ENCODE measurements at places on chromosomes 6 and 20.

GRCh38 chr6:125114248-125114858 lies 39.2 kb upstream of the TPD52L1 start:
- no peak for DNase-seq

DNA sequence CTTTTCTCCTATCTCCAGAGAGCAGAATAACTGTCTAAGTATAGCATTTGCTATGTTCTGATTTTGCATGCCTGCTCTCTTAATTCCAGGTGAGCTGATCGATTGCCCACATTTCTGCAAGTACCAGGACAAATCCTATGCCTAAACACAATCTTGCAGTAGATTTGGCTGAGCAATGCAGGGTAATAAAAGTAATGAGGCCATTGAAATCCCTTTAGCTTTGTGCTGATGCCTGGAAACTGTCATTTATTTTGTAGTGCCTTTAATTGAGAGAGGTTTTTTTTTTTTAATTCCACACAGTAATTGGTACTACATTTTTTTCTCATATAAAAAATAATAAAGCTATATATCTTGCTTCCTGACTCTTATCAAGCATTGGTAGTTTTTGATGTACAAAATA lies 252.3 kb downstream of the NKAIN2 start:
- no peak for DNase-seq

- DNase-seq: no peak
These were observed 130.7 kb downstream of the UTRN start for GRCh38 chr6:144415835-144416237.

DNA sequence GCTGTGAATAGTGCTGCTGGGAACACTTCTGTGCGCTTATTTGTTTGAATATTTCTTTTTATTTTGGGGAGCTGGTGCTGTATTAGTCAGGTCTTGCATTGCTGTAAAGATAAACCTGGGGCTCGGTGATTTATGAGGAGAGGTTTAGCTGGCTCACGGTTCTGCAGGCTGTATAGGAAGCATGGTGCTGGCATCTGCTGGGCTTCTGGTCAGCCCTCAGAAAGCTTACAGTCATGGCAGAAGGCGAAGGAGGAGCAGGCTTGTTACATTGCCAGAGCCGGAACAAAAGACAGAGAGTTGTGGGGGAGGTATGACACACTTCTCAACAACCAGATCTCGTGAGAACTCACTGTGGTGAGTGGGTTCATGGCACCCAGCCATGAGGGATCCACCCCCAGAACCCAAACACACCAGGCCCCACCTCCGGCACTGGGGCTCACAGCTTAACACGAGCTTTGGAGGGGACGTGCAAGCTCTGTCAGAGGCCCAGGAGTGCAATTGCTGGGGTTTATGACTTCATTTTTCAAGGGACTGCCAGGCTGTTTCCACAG lies 68.8 kb upstream of the GATA5 start:
- DNase-seq: no peak

DNA sequence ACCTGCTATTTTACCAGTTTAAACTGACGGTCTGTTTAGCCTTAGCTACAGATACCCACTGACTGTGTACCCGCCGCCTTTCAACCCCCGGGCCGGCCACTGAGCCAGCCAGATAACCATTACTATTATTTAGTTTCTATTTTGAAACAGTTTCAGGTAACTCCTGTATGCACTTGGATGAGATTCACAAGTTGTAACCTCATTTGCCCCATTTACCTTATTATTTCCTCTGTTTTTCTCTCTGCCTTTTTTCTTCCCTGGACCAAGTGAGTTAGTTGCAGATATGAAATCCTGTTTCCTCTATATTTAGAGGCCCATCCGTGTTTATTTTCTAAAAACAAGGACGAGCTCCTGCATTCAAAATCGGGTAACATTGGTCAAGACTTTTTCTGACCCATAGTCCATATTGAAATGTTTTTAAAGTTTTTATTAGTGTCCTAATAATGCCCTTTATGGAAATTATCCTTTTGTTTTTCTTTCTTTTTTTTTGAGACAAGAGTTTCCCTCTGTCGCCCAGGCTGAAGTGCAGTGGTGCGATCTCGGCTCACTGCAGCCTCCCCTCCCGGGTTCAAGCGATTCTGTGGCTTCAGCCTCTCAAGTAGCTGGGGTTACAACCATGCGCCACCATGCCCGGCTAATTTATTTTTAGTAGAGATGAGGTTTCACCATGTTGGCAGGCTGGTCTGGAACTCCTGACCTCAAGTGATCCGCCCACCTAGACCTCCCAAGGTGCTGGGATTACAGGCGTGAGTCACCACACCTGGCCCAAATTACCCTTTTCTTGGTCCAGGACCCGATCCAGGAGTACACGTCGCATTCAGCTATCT lies 767 bp downstream of the AP5S1 start:
- DNase-seq: no peak

GRCh38 chr6:168880271-168880670 lies 373.4 kb downstream of the THBS2 start:
- no peak for DNase-seq

DNA sequence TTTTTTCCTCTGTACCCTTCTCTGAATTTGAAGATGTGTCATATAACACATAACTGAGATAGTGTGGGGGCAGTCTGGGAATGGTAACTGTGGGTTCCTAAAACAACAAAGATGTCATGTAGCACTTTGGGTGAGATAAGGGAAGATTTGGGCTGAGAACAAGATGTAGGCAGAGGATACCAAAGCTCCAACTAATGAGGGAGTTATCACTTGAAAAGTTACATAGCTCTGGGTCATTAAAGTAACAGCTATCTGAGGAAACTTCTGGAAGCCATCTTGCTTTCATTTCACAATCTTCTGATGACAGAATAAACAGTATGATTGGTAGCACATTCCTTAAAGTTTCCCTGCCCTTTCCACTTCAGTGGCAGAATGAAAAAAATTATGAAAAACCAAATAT lies 255.4 kb downstream of the TBX18 start:
- no peak for DNase-seq

DNA sequence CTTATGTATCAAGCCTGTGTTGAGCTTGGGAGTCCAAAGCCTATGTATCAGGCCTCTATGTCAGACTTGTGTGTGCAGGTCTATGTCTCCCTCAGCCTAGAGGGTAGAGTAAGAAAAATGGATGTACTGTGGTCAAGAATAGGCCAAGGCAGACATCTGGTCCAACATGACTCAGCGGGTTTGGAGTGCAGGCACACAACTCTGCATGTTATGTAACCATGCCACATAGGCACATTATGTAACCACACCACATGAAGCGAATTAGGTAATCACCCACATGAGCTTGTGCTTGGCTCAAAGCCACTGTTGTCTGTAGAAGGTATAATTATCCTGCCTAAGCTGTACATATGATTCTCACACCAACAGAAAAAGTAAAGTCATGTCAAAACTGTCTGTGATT lies 1190.5 kb upstream of the EYS start:
- DNase-seq: no peak

DNA sequence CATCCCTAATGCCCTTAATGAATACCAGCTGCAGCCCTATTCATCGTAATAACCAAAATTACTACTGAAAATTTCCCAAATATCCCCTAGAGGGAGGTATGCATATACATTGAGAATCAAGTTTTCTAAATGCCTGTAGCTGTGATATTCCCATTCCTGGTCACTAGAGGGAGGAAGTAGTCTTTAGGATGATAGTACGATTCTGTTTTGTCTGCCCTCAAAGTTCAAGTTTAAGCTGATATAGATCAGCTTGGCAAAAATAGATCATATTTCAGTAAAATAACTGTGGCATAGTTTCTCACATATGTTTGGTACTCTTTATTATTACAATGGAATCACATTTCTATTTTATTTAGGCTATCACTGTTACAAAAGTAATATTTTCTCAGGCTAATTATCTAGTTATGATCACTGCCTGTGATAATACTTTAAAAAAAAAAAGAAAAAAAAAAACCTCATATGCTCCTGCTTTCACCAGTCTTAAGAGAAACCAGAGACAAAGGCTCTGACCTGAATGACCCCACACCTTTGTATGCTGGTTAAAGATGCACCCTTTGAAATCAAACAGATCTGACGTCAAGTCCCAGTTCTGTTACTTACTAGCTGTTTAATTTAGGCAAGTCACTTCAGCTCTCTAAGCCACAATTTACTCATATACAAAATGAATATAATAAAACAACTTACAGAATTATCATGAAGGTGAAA lies 11.0 kb downstream of the TSPYL1 start:
- no peak for DNase-seq

DNA sequence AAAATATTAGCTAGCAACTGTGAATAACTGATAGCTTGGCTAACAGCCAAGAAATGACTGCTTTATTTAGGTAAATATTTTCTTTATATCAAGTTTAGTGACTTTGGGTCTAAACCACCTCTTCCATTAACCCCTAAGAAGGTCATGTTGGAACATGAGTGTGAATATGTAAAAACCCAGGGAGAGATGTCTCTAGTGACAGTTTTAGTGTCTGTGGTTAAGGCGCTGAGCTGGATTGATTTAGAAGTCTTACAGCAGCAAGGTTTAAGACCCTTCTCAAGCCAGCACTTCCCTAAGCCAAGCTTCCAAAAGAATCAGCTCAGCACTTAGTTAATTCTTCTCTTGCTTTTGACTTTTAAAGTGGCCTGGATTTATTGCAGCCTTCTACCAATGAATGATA lies 11.4 kb upstream of the SIRT5 start:
- DNase-seq: no peak

GRCh38 chr6:155263373-155264063 lies at the start of gene CLDN20:
Gene CLDN20 (plus strand): TSS chr6:155264013. CDS start chr6:155275720, 11,707 bp downstream.
- no peak for DNase-seq

DNA sequence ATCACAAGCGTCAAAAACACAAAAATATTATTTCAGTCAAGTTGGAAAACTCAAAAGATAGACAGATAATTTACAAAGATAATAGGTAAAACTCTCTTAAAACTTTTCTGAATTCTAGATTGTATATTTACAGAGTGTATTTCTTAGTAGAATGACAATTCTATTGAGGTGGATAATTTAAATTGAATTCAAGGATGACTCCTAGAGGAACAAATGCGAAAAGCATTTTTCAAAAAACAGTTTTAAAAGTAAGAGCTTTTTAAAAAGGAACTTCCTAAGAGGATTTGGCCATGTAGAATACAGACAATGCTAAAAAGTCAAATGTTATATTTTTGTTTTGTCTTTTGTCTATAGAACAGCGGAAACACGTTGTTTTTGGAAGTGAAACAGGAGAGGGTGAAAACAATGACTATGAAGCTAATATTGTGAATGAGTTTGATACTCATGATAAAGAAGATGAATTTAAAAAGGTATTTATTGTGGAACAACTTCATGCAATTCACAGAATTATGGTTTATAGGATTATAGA lies 90.1 kb downstream of the DNAH8 start:
- no peak for DNase-seq

GRCh38 chr20:58685988-58686387 lies 6.6 kb upstream of the NPEPL1 start:
- no peak for DNase-seq

DNA sequence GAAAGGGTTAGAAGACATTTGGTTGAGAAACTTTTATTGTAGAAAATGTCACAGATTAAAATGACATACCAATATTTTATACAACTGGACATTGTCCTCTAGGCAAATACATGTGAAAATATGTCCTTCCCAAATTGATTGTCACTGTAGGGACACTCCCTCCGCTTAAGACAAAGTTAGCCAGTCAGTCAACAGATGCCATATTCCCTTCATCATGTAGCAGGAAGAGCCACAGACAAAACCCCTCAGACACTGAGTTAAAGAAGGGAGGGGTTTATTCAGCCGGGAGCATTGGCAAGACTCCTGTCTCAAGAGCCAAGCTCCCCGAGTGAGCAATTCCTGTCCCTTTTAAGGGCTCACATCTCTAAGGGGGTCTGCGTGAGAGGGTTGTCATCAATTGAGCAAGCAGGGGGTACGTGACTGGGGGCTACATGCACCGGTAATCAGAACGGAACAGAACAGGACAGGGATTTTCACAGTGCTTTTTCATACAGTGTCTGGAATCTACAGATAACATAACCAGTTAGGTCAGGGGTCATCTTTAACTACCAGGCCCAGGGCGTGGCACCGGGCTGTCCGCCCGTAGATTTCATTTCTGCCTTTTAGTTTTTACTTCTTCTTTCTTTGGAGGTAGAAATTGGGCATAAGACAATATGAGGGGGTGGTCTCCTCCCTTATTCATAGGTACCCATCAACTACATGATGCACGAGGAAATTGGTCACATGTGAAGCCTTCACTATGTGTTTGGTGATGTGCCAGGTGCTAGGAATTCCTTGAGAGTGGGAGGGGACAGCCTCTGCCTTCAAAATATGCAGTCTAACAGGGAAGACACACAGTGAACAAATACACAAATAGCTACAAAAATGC lies 155.7 kb upstream of the CDYL start:
- no peak for DNase-seq

- no peak for DNase-seq
These were observed 497.5 kb upstream of the CITED2 start for GRCh38 chr6:139871803-139872510.

DNA sequence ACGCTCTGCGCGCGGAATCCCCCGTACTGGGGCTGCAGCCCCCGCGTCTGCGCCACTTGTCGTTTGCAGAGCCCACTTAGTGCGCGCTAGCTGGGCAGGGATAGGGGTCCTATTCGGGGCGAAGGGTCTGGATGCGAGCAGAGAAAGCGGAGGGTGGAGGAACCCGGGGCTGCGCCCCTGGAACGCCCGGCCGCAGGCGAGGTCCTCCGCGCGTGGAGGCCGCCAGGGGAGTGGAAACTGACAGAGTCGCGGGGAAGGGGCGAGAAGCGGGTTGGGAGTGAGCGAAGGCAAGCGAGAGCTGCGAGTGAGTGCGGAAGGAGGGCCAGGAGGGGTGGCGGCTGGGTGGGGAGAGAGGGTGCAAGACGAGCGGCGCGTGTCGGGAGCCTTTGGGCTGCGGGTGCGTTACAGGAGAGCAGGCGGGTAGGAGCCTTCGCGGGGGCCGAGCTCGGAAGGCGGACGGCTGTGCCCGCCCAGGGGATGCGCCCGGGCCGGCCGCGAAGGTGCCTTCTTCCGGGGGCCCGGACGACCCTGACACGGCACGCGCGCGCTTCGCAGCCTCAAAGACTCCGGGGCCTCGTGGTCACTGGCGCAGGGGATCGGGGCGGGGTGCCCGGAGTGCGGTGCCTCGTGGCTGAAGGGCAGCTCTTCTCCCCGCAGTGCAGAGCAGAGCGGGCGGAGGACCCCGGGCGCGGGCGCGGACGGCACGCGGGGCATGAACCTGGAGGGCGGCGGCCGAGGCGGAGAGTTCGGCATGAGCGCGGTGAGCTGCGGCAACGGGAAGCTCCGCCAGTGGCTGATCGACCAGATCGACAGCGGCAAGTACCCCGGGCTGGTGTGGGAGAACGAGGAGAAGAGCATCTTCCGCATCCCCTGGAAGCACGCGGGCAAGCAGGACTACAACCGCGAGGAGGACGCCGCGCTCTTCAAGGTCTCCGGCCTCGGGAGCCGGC lies 1.2 kb downstream of the IRF4 start:
- DNase-seq: no peak

- no peak for DNase-seq
These were observed 39.7 kb downstream of the KCNK17 start for GRCh38 chr6:39274471-39274870.

- DNase-seq: no peak
These were observed 53.7 kb downstream of the CPXM1 start for GRCh38 chr20:2746636-2747265.

GRCh38 chr6:4910037-4910760 lies 93.6 kb downstream of the RPP40 start:
- no peak for DNase-seq

GRCh38 chr6:71982389-71982788 lies 96.0 kb downstream of the RIMS1 start:
- no peak for DNase-seq
